ENCODE measurements at places on chromosomes 16 and 17.

GRCh38 chr16:5571446-5571845 lies 473.9 kb upstream of the EEF2KMT start:
- DNase-seq, result no peak

DNA sequence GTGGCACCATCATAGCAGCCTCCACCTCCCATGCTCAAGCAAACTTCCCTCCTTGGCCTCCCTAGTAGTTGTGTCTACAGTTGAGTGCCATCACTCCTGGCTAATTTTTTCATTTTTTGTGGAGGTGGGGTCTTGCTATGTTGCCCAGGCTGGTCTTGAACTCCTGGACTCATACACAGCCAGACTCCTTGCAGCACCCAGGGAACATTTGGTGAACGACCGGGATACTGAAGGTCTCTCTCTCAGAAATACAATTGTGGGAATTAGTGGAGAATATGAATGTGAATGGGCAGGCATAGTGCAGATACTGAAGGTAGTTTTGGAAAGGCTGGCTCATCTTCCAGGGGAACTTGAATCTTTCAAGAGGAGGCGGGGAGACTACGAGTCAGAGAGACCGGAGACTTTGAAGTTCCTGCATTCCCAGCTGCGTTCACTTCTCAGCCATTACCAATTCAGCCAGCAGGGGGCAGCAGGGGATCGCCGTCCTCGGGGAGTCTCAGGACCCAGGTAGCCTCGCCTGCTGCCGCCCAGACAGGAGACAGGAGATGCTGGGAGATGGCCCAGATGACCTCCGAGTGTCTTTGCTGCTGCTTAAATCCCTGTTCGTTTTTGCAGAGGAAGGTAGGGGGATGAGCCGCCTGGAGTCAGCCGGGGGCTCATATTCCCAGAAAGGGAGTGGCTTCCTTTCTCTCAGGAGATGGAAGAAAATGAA lies 68.6 kb downstream of the HAPSTR1 start:
- DNase-seq, result no peak

DNA sequence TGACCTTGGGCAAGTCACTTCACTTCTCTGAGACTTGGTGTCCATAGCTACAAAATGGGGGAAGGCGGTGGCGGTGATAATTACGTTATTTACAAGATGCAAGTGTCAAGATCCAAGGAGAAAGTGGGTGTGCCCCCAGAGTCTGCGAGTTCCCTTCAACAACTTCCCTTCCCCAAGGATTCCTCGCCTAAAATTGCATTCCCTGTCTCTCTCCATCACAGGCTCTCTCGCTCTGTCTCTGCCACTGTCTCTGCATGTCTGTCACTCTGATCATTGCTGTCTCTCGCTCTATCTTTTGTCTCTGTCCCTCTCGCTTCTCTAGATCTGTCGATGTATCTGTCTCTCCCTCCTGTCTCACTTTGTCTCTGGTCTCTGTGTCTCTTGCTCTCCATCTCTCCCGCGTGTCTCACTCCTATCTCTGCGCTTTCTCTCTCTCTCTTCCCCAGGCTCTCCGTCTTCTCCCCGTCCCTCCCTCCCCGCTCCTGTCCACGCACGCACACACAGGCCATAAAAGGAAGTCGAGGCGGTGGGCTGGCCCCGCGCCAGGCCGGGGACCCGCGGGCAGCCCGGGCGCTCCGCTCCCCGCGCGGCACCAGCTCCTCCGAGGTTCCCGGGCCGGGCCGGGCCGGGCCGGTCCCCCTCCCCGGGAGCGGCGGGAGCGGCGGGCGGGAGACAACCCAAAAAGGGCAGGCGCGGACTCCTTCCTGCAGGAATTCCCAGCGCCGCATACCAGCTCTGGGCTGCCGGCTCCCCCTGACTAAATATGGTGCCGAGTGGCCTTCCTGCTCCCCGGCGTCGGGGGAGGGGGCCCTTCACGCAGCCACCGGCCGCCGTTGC lies 1.1 kb upstream of the MYH11 start:
- DNase-seq, result no peak

- DNase-seq, result no peak
Observed at GRCh38 chr16:72987480-72987901, 60.4 kb downstream of the ZFHX3 start.

Data from stimulated activated naive CD4-positive, alpha-beta T cell treated with Interleukin-2 at 50 U/mL for 16 hours (primary cell).